ENCODE measurements at places on chromosomes 5 and 9.
A peak's percentile ranks its signal among the peaks of the same experiment; 100 is the strongest.

DNA sequence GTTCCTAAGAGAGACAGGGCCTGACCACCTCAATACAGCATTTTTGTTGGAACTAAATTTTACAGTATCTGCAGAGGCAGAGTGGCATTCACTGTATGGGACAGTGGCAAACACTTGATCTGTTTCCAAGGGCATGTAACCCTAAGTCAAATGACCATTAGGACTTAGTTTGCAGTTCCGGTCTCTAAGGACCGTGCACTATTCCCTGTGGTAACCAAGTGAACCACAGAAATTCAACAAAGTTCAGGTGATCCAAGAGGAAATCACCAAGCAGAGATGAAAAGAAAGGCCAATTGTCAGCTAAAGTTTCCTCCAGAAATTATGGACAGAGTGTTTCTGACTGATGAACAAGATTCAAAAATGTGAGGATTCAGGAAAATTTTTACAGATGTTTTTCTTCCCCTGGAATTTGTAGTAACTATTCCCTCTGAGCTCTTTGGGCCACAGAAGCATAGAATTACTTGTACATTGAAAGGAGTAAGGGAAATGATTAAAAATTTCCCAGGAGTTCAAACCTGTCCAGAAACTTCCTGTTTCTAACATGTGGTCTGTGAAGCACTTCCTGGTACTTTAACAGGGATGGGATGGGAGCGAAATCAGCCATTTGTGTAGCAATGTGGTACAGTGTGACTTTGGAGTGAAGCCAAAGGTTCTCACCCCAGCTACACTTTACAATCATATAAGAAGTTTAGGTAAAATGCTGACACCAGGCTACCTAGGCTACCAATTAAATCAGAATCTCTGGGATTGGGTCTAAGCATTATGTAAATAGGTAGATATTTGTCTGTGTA, 266.1 kb upstream of the MAP3K1 start:
- no peak for DNase-seq

GRCh38 chr9:110123341-110124095, 84.4 kb downstream of the C9orf152 start:
- no peak for DNase-seq

- DNase-seq = no peak
Measured at GRCh38 chr5:66814146-66814991, 218.2 kb downstream of the MAST4 start.

GRCh38 chr5:112681481-112681908, 56.2 kb upstream of the APC start:
- DNase-seq = no peak

GRCh38 chr5:12272389-12272788, 368.1 kb upstream of the CTNND2 start:
- no peak for DNase-seq

DNA sequence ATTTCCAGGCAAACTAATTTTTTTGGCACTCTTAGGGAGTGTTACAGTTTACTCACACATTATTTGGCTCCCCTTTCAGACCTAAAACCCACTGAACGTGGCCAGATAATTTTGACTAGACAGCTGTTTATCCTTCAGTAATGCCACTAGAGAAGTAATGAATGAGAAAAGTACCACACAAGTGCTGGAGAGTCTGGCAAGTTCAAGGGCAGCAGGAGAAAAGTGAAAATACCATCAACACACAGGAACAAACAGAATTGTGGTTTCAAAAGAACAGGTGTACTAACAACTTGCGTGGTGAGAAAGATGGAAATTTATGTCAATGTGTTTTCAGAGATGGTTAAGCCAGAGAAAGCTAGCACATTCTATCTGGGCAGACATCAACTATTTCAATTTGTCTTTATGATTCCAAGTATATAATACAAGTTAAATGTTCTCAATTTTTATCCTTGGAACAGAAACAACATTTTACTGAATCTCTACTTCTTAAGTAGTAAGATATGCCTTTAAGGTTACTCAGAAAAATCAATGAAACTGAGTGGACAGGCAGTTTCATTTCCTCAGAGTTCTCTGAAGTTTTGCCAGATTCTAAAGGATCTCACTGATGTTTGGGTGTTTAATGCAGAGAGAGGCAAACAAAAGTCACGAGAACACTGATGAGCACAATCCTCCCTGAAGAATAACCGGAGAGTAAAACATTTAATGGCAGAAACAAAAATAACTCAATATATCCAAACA, 91.0 kb downstream of the ARSB start:
- no peak for DNase-seq

GRCh38 chr5:179229331-179229831, 115.9 kb downstream of the ADAMTS2 start:
- DNase-seq = no peak

GRCh38 chr5:153559926-153560325, 69.5 kb downstream of the GRIA1 start:
- DNase-seq = no peak

DNA sequence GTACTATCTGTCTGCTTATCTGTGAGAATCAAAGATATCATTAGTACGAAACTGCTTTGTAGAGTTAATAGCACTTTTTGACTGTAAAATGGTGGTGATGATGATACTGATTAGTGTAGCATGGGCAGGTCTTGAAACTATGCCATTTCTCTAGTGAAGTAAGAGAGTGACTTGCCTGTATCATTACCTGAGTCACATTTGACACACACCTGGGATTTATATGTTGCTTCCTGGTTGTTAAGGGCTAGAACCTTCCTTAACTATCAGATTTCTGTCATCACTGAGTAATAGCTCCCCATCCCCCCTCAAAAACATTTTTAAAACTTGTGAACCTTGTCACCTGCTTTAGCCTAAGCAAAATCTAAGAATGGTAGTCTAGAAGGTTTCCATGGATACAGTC, 135.6 kb upstream of the RORB start:
- no peak for DNase-seq

DNA sequence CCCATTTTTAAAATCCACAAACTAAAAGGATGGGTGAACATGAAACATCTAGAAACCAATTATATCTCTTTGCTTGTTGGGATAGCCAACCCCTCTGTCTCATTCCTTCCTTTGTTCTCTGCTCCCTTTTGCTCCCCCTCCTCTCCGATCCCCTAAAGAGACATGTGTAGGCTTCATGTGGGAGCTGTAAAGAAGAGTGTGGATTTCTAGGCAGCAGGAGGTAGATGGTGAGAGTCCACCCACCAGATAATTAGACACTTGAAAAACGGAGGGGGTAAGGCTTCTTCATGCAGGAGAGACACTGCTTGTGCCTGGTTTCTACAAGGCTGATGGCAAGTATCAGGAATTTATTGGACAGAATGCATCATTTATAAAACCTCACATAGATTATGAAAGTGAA, 27.3 kb upstream of the CFAP157 start:
- no peak for DNase-seq

GRCh38 chr9:35710818-35711500, 21.0 kb downstream of the TLN1 start:
- no peak for DNase-seq

GRCh38 chr5:115842952-115843351, 1.2 kb downstream of the AP3S1 start:
- no peak for DNase-seq

DNA sequence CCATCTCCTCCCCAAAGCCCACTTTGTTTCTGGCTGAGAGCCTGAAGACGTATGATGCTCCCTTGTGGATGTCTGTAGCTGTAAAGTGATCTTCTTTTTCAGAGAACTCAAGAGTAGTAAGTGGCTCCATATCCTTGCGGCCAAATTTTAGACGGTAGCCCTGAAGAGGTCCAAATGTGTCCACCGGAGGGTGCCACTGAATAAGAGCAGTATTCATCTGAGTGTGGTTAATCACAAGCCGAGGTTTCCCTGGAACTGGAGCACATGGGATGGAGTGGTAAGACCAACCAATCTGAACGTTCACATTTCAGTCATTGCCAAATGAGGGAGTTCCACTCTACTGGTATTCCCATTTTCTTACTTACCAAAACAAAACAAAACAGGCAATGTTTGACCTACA, 686.5 kb upstream of the DMAC1 start:
- DNase-seq = peak; percentile 14

- DNase-seq = no peak
Measured at GRCh38 chr5:128536254-128537220, 1.5 kb downstream of the FBN2 start.

DNA sequence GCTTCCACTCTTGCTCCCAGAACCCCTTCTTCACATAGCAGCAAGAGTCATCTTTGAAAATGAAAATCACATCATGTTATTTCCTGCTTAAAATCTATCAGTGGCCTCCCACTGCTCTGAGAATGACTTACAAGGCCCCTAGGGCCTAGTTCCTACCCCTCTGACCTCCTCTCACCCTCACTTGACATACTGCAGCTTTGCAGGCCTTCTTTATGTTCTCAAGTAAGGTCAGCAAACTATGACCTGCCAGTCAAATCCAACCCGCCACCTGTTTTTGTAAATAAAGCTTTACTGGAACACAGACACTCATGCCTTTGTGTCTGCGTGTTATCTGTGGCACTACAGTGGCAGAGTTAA, 185.7 kb downstream of the NR3C1 start:
- DNase-seq = no peak

- DNase-seq = no peak
Measured at GRCh38 chr5:53288511-53288910, 179.0 kb upstream of the MOCS2 start.

DNA sequence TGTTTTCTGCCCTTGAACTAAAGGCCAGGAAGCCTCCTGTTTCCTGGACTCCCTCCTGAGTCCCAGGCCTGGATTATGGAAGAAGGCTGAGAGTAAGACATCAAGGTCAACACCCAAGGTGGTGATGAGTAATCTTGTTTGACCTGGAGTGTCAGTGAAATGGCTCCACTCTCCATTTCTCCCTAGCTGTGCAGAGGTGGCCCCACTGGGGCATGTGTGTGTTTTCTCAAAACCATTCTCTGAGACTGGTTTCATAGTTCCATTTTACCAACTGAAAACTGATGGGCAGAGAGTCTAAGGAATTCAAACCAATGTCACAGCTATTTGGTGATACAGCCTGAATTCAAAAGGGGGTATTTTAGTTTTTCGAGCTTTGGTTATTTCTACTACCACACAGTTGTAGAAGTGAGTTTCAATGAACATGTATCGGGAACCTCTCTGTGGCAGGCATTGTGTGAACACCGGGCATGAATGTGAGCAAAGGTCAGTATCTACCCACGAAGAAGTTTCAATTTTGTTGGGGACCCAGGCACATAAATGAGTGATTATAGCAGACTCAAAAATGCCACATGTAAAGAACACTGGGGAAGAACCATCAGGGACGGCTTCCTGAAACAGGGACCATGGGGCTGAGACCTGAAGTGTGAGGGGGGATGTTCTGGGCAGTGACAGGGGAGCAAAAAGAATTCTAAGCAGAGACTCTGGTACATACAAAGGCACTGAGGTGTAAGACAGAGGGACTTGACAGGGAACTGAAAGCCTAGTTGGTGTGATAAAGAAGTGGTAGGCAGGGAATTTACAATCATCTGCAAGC, 269.6 kb upstream of the KLF4 start:
- no peak for DNase-seq

- no peak for DNase-seq
Measured at GRCh38 chr5:2557435-2557834, 194.0 kb downstream of the IRX2 start.
